Left cardiac atrium (tissue), 4 donors: ENCODE measurements at places on chromosomes 2 and 18.

DNA sequence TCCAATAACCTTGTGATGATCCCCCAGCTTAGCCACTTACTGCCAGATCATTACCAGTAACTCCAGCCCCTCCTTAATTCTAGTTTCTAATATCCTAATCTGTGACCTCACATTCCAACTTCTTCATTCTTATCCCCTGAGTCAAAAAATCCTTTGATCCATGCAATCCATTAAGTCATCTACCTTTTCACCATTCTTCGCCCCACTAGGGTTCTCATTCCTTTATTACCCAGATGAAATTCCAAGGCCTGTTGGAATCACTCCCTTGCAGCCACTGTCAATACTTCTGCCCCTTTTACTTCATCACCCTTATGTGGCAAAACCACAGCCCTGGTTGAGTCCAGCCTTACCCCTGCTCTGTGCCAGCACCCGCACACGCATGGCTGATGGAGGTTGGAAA lies 20.3 kb upstream of the IL36G start:
- no peak for DNase-seq

- DNase-seq = no peak
These were observed 41.8 kb downstream of the ST8SIA5 start for GRCh38 chr18:46715062-46715461.

- no peak for DNase-seq
These were observed 140.4 kb downstream of the MTX2 start for GRCh38 chr2:176409671-176410070.

DNA sequence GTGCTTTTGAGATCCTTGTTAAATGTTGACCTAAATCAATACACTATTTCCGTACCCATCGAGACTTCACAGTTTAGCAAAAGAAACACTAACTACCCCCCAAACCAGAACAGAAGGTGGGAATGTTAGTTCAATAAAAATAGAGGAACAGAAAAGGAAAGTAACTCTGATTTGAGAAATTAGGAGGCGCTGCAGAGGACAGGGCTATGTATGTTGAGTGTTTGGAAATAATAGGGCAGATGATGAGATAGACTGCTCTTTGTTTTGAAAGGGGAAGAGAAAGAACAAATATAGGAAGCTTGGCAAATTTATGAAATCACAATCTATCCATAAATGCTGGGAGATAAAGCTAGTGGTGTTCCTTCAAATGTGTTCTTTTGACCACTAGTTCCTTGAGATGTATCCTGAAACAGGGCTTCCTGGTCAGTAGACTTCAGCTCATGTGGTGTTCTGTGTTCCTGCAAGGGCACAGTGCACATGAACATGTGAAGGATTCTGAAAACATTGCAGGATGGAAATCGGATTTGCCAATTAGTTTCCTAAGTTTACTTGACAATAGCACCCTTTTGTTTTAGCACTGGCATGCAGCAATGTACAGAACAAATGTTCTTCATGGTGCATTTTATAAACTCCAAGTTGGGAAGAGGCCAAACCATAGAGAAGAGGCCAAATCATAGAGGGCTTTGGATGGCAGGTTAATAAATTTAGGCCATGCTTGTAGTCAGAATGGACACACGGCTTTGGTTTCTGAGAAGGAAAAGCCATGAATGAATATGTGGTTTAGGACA lies 39.8 kb downstream of the RHBDD1 start:
- DNase-seq = no peak

DNA sequence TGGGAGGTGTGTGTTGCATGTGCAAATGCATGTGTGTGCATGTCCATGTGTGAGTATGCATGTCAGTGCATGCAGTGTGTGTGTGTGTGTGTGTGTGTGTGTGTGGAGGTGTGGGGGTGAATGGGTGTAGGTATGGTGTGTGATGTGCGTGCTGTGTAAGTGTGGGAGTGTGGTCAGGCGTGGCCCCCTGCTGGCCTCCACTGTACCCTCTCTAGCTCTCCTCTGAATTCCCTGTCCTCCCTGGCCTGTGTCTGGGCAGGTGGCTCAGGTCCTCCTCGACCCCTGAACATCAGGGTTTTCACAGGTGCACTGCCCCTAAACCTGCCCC lies 230.2 kb downstream of the CELF4 start:
- no peak for DNase-seq

DNA sequence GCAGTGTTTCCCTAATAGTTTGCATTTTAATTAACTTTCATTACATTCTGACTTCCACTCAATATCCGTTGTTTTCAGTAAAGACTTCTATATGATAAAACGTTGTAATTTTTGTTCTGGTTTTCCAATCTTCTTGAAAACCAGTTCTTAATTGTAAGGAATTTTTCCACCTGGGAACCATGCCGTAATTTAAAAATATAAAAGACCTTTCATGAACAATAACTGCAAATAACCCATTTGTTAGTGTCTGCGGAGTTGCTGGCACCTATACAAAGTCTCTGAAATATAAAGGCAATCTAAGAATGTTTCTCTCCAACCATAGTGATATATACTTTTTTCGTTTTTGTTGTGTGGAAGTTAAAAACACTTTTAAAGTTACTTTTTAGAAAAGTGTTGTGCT lies 7.7 kb upstream of the SATB2 start:
- DNase-seq = no peak
